GM04504 (cell line): ENCODE measurements at places on chromosomes 6 and 20.

DNA sequence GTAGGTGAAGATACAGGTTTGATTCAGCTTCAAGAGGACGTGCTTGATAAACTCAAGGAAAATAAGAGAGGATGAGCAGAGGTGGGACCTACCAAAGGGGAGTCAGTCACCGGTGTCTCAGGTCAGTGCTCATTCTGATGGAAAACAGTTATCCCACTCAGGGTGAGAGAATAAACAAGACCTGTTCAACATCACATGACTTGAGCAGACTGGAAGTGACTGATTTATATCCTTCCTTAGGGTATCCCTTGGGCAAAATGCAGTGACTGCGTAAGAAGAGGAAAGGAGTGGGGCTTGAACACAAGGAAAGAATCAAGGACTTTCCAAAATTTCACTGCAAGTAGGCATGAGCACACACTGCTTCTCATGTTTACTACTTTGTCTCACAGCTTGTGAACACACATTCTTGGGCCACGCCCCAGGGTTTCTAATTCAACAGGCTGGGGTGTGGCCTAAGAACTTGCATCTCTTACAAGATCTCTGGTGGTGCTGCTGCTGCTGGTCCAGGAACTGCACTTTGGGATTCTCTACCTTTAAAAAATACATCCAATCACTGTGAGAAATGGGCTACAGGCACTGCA, 11.6 kb downstream of the CST3 start:
- DNase-seq, result no peak

GRCh38 chr6:142653710-142654420, 291.1 kb downstream of the HIVEP2 start:
- no peak for DNase-seq

- no peak for DNase-seq
Observed at GRCh38 chr20:24622856-24623255, 153.4 kb downstream of the SYNDIG1 start.

- DNase-seq, result no peak
Observed at GRCh38 chr6:16481697-16482399, 243.5 kb downstream of the GMPR start.

DNA sequence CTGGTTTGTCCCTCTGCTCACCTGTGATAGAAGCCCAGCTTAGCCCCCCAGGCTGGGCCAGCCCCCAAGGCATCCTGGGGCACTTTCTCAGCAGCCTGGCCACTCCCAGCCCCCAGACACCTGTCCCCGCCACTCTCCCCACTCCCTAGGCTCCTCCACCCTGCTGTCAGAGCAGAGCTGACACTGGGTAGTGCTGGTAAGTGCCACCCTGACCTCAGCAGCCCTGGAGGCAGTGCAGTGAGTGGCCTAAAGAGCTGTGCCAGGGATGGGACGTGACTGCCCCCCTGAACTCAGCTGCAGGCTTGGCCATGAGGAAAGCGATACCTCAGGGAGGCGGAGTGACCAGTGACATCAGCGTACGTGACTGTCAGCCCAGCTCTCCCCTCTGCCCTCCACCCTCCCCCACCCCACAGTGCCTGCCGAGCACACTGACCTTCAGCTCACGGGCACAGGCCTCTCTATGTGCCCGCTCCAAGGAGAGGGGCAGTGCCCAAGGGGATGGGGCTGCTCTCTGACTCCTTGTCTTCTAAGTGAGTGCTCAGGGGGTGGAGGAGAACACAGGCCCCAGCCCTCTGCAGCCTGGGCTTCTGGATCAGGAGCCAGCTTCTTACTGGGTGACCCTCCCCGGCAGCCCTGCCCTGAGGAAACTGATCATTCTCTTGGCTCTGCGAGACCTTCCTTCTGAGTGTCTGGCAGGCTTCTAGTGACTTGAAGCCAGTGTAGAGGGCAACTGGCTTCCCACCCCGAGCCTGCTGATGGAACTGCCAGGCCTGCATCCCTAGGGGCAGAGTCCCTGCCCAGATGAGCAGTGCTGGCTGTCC, 172.7 kb downstream of the MRPL14 start:
- DNase-seq, result no peak

DNA sequence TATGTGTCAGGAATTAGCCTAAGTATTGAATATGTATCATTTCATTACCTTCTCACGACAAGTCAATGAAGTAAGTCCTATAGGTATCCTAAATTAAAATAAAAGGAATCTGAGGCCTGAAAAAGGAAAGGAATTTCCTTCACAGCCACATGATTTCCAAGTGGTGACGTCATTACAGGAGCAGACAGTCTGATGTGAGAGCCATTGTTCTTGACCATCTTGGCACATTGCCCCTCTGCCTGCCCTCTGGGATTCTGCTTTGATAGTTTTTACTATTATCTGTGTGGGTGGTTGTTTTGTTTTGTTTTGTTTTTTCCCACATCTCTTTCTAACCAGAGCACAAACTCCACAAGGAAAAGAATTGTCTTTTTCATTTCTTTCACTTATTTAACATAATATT, 219.8 kb upstream of the UFL1 start:
- DNase-seq, result no peak

GRCh38 chr20:59062081-59062480, 19.5 kb upstream of the PRELID3B start:
- no peak for DNase-seq

- no peak for DNase-seq
Observed at GRCh38 chr6:117776441-117776840, 101.2 kb downstream of the NUS1 start.

DNA sequence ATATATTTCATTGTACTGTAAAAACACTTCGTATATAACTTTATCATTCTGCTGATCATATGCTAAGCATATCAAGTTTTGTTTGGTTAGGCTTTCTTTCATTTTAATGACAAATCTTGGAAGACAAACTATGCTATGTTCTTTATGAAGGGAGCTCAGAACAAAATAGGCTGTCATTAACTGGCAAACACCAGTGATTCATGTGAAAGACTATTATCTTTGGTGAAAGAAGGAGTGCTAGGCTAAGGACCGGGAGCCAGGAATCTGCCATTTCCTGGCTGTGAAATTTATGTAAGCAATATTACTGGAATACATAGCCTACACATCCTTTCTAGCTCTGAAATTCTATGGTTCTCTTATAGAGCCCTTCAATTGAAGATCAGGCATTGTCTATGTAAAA, 136.2 kb upstream of the CCN2 start:
- no peak for DNase-seq

- DNase-seq, result peak; percentile 92
Observed at GRCh38 chr6:74289884-74290283, 593.9 kb downstream of the CD109 start.

GRCh38 chr6:168554472-168554871, 113.5 kb downstream of the SMOC2 start:
- no peak for DNase-seq

GRCh38 chr6:170152989-170153388, 137.9 kb downstream of the DLL1 start:
- DNase-seq, result no peak

DNA sequence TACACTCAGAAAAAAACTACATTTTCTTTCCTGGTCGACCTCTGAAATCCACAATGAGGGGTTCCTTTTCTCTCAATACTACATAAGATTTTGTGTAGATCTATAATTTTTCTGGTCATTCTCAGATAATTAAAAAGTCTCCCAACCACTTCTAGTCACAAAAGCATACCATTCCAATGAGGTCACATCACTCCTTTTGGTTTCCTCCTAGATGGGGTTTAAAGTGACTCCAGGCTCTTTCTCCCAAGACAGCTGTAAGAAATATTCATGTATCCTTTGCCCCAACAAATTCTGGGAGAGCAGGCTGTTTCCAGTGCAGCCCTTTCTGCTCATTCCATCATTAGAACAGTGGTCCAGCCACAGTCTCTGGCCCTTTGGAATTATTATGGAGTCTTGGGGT, 43.1 kb upstream of the BEND6 start:
- peak; percentile 69 for DNase-seq

GRCh38 chr6:132511831-132512220, 1.1 kb downstream of the STX7 start:
- DNase-seq, result no peak

GRCh38 chr20:39190666-39191570, 228.8 kb downstream of the DHX35 start:
- peak; percentile 13 for DNase-seq

- DNase-seq, result no peak
Observed at GRCh38 chr20:60313614-60314013, 355.4 kb downstream of the CDH26 start.

GRCh38 chr20:5843054-5843592, 92.9 kb downstream of the SHLD1 start:
- DNase-seq, result no peak

- no peak for DNase-seq
Observed at GRCh38 chr6:113744861-113745260, 112.3 kb upstream of the MARCKS start.

GRCh38 chr6:88473589-88473988, 307.4 kb upstream of the CNR1 start:
- DNase-seq, result no peak

GRCh38 chr6:52326540-52327364, 35.2 kb upstream of the PAQR8 start:
- no peak for DNase-seq
